ENCODE measurements at places on chromosomes 2 and 18.

DNA sequence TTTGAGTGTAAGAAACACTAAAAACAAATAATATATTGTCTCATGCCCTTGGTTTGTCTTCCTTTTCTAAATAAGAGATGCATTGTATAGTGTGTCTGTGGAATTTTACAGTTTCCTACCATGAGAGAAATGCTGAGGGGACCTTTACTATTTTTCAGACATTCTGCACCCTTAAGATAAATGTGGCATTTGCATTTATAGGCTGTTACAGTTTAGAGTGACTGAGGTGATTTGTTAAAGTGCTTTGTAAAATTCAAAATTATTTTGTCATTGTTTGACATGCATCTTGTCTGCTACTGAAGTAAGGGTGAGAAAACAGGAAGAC lies 78.9 kb upstream of the ZSWIM2 start:
- no peak for DNase-seq

DNA sequence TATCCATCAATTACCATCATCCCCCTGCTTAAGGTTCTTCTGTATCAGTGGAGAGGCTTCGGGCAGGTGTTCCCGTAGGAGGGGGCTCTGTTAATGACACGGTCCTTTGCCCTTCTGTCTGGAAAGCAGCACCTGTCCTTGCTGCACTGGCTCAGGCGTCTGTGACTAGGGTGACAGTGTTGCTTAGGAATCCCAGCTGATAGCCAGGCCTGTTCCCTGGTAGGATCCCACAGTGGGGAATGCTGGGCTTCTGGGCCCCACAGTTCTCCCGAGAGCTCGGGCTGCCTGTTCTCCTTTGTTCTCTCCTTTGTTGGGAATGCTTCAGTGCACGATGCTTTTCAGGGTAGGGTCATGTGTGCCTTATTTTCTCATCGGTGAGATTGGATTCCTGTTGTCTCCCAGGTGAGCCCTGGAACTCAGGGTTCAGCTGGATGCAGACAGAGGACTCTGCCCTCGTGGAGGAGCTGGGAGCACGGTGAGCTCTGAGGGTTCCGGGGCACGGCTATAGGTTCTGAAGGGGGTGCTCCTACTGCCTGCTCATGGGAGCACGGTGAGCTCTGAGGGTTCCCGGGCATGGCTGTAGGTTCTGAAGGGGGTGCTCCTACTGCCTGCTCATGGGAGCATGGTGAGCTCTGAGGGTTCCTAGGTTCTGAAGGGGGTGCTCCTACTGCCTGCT lies 9.6 kb downstream of the SNTG2 start:
- no peak for DNase-seq

- DNase-seq: no peak
These were observed 43.9 kb downstream of the SOX11 start for GRCh38 chr2:5736050-5736449.

DNA sequence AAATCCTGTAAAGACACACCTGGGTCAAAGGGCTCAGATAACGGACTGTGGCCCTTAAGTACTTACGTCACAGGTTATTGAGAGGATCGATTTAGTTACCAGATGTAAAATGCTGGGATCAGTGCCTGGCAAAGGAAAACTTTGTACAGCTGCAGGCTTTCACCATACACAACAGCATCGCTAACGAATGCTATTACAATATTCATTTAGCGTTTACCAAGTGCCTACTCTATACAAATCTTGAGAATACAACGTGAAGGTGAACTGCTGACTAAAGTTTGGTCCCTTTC lies 619 bp upstream of the MSH6 start:
- DNase-seq: no peak

DNA sequence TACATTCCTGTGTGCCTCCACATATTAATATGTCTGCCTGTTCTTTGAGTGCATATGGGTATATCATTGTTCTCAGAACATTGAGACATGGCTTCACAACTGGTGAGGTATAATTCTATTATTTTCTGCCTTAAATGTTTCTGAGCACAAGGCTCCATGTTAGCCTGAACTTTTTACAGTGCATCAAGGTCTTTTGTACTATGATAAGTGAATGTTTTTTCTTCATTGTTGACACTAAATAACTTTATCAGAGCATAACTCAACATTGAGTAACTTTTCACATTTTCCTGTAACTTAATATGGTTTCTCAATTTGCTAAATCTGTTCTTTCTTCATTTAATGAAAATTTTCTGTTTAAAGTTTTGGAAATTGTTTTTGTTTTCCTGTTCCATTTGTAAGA lies 262.9 kb downstream of the HNMT start:
- DNase-seq: no peak

Data from cardiac fibroblast (primary cell).